ENCODE measurements at places on chromosomes 11 and 22.

GRCh38 chr11:10918698-10919097 is 60.8 kb upstream of the ZBED5 start:
- no peak for DNase-seq

- no peak for DNase-seq
Measured at GRCh38 chr11:46387456-46387855, 4.1 kb downstream of the CHRM4 start.

DNA sequence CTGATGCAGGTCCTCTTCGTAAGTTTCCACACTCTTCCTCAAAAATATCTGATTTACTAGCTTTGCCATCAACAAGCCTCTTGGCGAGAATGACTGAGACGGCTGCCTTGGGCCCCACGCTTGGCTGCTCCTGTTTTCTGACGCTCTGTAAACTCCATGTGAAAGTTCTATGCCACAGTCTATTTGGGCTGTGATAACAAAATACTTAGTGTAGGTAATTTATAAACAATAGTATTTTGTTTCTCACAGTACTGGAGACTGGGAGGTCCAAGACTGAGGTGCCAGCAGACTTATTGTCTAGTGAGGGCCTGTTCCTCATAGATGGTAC is 123.2 kb upstream of the SORL1-AS1 start:
- no peak for DNase-seq

GRCh38 chr11:1520663-1521267 is 34.2 kb upstream of the MOB2 start:
- no peak for DNase-seq

DNA sequence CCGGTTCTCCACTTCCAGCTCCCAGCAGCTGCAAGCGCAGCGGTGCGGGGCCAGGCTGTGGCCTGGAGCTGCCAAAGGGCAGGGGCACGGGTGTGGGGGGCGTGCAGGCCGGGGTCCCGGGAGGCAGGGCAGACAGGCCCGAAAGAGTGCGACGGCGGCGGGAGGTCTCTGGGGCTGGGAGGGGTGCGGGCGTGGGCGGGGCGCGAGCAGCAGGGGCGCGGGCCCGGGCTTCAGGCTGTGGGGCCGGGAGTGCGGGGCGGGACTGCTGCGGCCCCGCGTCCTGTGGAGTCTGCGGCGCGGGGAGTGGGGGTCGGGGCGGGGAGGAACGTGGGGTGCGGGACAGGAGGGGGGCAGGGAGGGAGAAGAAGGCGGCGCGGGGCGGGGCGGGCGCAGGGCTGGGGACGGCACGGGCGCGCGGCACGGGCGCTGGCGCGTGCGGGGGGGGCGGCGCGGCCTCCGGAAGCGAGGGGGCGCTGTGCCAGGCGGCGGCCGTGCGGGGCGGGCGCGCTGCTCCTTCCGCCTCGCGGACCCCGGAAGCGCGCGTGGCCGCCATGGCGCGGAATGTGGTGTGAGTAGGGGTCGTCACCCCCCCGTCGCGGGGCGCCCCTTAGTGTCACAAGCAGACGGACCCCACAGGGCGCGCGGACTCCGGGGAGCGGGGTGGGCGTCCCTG is at the start of gene MRPL23:
TSS of gene MRPL23 (plus strand) at position 521 of the 673 bp plus-strand sequence. CDS start at position 552, 31 bp downstream.
- no peak for DNase-seq

GRCh38 chr11:134761386-134761785 is 349.3 kb upstream of the B3GAT1 start:
- DNase-seq, result no peak

- no peak for DNase-seq
Measured at GRCh38 chr22:46061501-46062231, 84.7 kb upstream of the WNT7B start.

- no peak for DNase-seq
Measured at GRCh38 chr22:32127904-32128303, 31.2 kb downstream of the C22orf42 start.

DNA sequence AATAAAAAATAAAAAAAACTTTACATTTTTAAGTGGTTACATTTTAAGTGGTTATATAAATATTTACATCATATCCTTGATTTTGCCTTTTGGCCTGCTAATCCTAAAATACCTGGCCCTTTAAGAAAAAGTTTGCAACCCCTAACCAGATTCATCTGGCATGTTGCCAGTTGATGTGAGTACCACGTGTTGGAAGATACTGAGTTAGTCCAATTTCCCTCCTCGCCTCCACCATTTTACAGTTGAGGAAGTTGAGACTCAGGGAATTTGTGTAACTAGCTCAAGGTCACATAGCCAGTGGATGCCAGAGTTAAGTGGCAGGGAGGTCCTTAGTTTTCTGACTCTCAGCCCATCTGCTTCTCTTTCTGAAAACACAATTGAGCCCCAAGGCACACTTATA is 5.1 kb downstream of the ELF5 start:
- peak; percentile 5 for DNase-seq

DNA sequence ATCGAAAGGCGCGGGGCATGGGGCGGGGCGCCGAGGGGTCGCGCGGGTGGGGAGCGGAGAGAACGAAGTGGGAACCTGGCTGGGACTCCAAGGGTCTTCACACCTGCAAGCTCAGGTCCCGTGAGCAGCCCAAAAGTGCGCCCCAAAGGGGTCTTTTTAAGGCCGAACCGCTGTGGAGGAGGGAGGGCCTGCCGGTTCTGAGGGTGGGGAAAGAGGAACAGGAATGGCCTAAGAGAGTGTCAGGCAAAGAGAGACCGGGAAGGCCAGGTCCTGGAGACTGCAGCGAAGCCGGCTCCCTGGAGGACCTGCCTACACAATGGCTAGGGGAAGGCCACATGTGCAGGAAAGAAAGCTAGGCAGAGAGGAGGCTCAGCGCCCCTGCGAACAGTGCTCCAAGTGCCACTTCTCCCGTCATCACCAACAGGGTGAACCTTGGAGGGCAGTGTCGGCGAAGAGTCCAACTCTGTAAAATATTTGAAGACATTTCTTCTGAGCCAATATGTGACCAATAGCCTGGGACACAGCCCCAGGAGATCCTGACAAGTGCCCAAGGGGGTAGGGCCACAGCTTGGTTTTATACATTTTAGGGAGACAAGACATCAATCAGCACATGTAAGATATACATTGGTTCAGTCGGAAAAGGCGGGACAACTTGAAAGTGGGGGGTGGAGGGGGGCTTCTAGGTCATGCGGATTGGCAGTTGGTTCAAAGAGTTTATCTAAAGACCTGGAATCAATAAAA is 710 bp upstream of the DGCR2 start:
- DNase-seq, result peak; percentile 28

GRCh38 chr22:39234867-39235687 is 9.7 kb downstream of the PDGFB start:
- DNase-seq, result no peak

DNA sequence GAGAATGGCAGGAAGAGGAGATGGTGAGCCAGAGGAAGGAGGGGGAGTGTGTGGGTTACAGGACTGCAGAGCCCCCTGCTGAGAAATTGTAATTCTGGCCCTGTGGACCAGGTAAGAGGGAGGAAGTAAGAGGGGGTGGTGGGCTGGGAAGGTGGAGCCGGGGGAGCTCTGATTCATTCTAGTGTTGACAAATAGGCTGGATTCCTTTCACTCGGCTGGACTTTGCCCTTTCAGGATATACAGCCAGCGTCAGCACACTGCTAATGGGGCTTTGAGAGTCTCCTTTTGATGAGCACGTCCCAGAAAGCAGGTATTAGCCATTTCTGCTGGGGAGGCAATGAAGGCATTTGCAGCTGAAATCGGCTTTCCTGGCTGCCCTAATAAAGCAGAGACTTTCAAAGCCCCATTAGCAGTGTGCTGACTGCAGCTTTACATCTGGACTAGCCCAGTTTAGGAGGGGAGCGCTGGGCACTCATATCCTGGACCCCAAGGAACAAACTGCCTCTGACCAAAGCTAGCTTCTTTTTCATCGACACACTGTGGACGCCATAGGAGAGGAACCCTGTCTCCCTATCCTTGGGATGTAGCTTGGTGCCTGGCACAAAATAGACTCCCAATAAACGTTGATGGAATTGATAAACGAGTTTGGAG is 44.8 kb upstream of the CADM1 start:
- DNase-seq, result no peak

- DNase-seq, result peak; percentile 23
Measured at GRCh38 chr11:22730319-22730718, 63.9 kb downstream of the GAS2 start.

DNA sequence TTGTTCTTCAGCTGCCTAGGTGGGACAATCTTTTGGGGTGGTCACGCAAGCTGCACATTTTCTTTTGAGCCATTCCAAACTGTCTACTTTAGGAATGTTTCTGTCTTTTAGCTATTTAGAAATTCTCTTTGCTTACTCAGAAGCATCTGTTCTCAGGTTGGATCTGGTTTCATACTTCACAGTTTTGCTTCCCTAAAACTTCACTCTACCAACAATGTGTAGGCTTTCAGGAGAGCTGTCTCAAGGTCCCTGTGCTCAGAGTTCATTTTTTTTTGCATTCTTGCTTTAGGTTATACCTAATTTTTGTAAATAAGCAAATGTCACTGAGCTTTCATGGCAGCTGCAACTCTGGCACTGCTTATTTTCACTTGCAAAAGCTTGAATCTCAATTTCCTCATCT is 36.7 kb downstream of the CCDC90B start:
- no peak for DNase-seq

- no peak for DNase-seq
Measured at GRCh38 chr11:567629-568292, 7.0 kb downstream of the RASSF7 start.

- DNase-seq, result no peak
Measured at GRCh38 chr11:35803115-35803514, 140.5 kb downstream of the TRIM44 start.

DNA sequence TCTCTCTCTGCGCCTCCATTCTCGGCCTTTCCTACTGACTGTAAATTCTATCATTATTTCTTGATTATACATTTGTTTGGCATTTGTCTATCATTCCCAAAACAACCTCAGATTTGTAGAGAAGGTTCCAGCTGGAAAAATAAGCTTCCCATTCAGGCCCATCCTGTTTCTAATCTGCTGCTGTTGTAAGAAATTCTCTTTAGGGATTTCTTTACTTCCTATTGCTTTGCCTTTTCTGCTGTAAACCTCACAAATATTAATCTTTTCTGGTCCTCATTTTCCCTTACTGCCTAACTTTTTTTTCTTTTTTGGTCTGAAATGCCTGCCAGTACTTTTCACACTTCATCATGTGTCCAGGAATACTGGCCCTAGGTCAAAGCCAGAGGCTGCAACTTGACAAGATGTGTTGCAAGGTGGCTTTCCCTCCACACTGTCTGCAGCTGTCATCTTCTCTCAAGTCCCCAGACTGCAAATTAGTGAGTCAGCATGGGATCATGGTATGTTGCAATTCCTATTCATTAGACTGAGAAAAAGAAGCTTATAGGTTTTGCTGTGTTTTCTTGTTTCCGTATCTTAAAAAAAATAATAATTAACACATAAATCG is 858.7 kb upstream of the CHORDC1 start:
- DNase-seq, result no peak

- DNase-seq, result peak; percentile 15
Measured at GRCh38 chr11:64538501-64538951, 52.5 kb upstream of the SLC22A12 start.
